HS-5 (cell line): ENCODE measurements at places on chromosomes 1 and 21.

DNA sequence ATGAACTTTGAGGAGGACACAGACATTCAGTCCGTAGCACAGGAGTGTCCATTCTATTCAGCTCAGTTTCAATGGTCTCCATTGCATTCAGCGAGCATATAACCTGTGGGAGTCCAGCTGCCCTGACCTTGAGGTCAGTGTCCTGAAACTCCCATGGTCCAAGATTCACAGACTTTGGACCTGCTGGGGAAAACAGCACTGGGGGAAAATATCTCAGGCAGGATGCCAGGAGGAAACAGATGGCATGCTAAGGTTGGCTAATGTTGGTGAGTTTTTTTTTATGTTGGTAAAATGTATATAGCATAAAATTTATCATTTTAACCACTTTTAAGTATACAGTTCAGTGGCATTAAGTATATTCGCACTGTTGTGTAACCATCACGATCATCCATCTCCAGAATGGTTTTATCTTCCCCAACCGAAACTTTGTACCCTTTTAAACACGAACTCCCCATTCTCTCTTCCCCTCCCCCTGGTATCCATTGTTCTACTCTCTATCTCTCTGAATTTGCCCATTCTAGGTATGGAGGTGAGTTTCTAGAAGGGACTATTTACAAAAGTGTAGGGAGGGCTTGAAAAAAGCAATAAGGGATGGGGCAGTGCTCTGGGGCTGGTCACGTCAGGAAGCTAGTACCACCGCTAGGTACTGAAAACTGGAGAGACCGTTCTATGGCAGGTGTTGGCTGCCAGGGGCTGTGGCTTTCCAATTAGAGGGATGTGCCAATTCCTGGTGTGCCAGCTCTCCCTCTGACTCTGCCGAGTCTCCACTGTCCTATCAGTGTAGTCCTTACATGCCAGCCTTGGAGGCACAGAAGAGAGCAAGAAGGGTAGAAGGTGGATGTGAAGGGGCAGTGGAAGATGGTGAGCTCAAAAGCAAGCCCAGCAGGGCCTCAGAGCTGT lies 85.3 kb downstream of the FOXD2 start:
- DNase-seq, result no peak

DNA sequence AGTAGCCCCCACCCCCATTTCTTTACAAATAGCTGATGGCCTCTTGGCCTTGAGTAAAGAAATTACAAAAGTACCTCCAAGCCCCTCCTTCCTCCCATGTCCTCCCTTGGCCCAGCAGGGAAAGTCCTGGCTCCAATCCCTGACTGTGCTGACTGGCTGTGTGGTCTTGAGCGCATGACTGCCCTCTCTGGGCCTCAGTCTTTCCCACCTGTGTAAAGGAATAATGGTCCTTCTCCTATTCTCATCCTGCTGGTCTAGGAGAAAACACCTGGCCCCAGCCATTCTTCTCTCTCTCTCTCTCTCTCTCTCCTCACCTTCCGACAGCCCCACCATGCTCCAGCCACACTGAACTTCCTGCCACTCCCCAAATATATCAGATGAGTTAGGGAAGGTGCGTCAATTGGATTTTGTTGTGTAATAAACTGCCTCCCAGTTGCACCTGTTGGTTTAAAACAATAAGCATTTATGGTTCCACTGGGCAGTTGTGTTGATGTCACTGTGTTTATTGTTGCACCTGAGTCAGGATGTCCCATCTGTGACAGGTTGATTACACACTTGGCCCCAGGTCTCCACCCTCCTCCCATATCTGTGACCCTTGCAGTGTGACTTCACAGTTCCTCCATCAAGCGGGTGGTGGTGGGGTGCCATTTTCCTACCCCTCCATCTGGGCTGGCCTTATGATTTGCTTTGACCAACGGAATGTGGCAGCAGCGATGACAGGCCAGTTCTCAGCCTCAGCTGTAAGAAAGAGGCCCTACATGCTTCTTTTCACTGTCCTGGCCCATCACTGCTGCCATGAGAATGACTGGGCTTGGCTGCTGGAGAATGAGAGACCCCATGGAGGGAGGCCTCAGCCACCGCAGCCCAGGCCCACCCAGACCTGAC lies 22.3 kb upstream of the LRP8 start:
- no peak for DNase-seq

DNA sequence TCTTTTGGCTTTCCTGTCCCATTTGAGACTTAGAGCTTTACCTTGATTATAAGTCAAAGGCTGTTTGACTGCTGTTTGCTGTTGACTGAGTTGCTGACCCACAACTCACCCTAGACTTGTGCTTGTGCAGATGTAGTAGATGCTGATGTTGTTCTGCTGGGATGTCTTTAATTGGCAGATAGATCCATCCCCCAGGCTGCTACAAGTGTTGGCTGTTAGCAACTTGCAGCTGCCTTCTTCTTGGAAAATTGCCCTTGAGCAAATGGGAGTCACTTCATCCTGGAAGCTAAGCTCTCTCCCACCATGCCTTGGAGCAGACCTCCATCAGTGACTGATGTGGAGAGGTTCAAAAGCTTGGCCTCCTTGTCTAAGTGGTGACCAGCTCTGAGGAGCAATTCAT lies 139.3 kb upstream of the KIAA0040 start:
- no peak for DNase-seq

DNA sequence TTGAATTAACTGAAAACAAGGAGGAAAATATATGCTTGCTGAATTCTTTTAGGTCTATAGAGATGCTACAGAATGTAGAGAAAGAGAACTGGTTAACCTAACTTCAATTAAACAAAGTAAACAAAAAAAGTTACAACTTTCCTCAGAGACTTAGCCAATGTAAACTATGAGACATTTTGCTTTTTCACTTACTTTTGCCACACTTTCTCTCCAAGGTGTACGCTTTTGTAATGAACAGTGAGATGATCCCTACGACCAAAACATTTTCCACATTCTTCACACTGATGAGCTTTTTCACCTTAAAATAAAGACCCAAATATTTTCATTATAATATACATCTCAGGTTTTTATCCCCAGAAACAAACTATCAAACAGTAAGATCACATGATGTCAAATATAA lies 28.3 kb upstream of the ASPM start:
- DNase-seq, result no peak

DNA sequence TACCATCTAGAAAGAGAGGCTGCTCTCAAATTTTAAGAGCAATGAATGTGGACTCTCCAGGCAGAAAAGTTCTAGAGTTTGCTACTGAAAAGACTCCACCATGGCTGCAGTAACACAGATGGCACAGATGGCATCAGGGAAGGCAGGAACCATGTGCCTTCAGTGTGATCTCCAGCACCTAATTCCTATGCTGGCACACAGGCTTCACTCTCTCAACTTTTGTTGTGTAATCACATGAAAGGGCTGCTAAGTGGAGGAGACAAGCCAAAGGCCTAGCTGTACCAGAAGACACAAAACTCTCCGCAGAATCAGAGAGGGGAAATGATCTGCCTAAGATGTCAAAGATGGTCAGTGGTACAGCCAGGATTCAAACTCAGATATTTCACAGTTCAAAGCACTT lies 31.1 kb downstream of the ERI3 start:
- no peak for DNase-seq

DNA sequence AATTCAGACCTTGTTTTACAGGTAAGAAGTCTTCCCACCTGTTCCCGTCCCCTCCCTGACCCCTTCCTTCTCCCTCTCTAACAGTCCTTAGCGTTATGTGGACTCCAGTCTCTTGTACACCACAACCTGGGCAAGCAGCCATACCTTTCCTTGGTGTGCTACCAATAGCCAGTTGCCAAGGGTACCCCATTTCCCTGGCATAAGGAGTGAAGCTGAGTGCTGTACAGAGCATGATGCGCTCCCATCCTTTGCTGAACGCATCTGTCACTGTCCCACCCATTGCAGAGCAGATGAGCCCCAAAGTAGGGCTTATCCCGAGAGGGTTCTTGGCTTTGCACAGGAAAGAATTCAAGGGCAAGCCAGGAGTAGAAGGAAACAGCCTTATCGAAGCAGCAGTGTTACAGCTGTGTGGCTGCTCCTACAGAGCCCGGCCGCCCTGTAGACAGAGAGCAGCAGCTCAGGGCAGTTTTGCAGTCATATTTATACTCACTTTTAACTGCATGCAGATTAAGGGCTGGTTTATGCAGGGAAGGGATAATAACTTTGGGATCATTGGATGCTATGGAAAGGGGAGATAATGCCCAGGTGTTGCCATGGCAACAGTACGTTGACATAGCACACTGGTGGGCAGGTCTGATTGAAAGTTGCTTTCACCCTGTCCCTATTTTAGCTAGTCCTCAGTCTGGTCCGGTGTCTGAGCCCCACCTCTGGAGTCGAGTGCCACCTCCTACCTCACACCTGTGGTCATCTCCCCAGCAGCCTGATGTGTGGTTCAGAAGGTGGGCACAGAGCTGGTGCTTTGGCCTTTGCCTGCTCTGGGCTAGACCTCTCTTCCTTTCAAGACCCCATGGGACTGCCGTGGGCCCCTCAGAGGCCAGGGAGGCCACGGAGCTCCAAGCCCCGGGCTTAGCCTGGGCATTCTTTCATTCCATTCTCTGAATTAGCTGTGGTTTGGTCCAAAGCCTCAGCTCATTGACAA lies 5.1 kb downstream of the FHAD1 start:
- DNase-seq, result no peak

- no peak for DNase-seq
Measured at GRCh38 chr1:78408810-78409209, 82.0 kb upstream of the PTGFR start.

DNA sequence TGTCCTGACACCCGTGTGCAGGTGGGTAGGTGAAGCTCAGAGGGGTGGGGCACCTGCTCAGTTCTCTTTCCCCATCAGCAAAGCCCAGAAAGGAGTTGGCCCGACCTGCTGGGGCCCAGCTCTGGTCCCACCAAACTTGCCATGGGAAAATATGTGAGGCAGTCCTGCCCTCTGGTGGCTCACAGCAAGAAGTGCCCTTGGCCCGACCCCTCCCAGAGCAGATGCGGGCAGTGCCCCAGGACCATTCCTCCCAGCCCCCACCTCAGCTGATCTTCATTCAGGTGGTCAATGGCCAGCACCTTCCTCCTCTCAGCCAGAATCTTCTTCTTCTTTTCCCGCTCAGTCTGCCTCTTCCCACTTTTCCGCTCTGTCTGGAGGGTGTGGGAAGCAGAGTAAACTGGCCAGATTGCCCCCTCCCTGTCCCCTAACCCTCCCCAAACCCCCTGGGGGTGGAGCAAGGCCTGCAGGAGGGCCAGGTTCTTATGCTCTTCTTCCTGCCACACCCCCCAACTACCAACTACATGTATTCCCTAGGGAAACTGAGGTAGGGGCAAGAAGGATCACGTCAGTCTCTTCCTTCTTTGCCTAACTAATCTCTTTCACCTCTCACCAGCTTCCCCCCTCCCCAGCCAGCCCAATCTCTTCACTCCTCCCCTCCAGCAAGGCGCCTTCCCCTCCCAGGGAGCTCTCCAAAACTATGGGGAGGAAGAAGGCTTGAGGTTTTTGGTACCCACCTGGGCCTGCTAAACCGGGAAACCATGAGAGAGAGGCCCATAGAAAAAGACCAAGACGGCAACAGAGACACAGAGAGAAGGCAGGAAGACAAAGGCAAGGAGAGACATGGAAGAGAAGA lies 15.6 kb downstream of the TNNT2 start:
- no peak for DNase-seq

GRCh38 chr1:182217071-182217470 lies 155.6 kb upstream of the ZNF648 start:
- peak; percentile 73 for DNase-seq

DNA sequence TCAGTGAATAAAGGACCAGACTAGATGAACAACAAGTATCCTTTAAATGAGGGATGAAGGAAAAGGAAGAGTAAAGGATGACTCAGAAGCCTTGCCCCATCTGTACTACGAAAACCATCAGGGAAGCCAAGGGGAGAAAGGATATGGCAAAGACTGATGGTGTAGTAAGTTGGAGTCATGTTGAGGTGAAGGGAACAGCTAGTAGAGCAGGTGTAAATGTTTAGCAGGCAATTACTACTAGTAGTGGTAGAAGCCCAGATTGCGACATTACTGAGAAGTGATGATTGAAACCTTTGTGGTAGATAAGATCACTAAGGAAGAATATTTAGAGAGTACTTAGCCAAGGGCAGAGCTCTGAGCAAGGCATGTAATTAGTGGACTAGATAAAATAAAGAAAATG lies 84.0 kb downstream of the PHTF1 start:
- no peak for DNase-seq
